ENCODE measurements at places on chromosomes 13 and 19. TPM values are rescaled to one million over a fixed set of nuclear protein-coding genes. Genes with fewer than 3 reads are reported as not detected.

- peaks cover 21% of the 10 kb centered on the region for H3K4me1 ChIP-seq
- no peak overlapping the region for H3K4me3 ChIP-seq
- H3K27me3 ChIP-seq, result no peaks in the 10 kb centered on the region
- DNase-seq, result no peak
- no peak overlapping the region for H3K27ac ChIP-seq
- peaks cover 31% of the 10 kb centered on the region for H3K36me3 ChIP-seq
These were observed 2.8 kb downstream of the IGFLR1 start for GRCh38 chr19:35739275-35740107.

- H3K4me3 ChIP-seq, result no peak overlapping the region
- peaks cover 5% of the 10 kb centered on the region for H3K36me3 ChIP-seq
- H3K27ac ChIP-seq, result no peak overlapping the region
- peaks cover 8% of the 10 kb centered on the region for H3K4me1 ChIP-seq
- peak; percentile 25 for DNase-seq
These were observed 80.0 kb upstream of the GPR183 start for GRCh38 chr13:99386911-99387788.

Gene FAM83E
- total RNA-seq, result not detected

DNA sequence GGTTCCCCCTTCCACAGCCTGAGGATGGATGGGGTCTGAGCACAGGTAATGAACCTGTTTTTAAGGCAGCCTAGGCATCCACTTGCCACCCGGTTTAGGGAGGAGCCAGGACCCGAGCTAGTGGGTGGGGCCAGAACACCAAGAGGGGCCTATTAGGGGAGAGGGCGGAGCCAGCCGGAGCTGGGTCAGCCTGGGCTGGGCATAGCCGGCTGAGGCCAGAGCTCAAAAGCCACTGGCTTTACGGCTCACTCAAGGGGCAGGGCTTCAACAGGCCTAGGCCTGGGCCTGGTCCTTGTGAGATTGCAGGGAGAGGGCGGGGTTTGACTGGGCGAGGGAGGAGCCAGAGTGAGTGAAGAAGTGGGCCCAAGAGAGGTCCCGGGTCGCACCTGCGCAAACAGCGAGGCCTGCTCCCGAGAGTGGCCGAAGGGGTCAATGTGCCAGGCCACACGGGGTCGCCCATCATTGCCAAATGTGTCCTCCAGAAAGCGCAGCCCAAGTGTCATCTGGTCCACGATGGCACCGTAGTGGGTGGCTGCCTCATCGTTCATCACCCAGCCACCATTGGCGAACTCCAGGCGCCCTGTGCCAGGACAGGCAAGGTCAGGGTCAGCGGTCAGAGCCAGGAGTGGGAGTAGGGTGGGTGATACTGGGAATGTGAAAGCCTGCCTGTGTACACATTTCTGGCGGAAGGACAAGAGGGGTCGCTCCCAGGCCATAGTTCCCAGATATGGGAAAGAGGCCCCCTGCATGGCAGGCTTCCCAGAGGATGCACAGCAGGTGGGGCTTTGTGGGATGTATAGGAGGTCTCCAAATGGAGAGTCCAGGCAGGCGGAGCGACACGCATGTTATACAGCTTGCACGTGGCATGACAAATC is 1.9 kb downstream of the MAN2B1 start:
- no peak for DNase-seq
- no peak overlapping the region for H3K27ac ChIP-seq
- H3K36me3 ChIP-seq, result peaks cover 20% of the 10 kb centered on the region
- peaks cover 26% of the 10 kb centered on the region for H3K4me1 ChIP-seq
- H3K4me3 ChIP-seq, result no peak overlapping the region

Gene FLT3LG
- 6.4 TPM for total RNA-seq

- H3K4me1 ChIP-seq, result no peaks in the 10 kb centered on the region
- no peaks in the 10 kb centered on the region for H3K36me3 ChIP-seq
- H3K27me3 ChIP-seq, result no peaks in the 10 kb centered on the region
- H3K4me3 ChIP-seq, result no peak overlapping the region
These were observed 26.5 kb upstream of the FOXO1 start for GRCh38 chr13:40692946-40693345.

GRCh38 chr13:29500386-29500785 is 95.1 kb downstream of the SLC7A1 start:
- DNase-seq, result no peak
- no peaks in the 10 kb centered on the region for H3K36me3 ChIP-seq
- H3K4me3 ChIP-seq, result no peak overlapping the region
- H3K27ac ChIP-seq, result no peak overlapping the region
- H3K27me3 ChIP-seq, result no peaks in the 10 kb centered on the region

Gene ANGPTL8
- 3.4 TPM for total RNA-seq

DNA sequence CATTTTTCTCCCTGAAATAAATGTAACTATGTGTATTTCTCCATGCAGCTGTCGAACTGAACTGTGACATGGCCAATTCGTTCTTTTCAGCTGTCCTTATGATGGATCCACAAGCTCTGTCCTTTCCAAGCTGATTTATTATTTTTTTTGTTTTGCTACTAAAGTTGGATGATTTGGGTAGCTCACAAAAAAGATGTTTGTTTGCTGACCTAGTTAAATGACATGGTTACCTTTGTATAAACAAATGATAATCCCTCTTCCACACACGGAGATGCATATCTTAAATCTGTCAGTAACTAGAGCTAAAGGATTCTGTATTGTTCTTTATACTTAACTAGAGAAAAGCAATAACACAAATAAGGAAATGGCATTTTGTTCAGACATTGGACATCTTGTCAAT is 884.3 kb upstream of the PCDH20 start:
- H3K27me3 ChIP-seq, result no peaks in the 10 kb centered on the region
- no peaks in the 10 kb centered on the region for H3K36me3 ChIP-seq
- no peak overlapping the region for H3K27ac ChIP-seq
- no peaks in the 10 kb centered on the region for H3K4me1 ChIP-seq
- DNase-seq, result no peak

Gene ERICH4
- total RNA-seq, result not detected

- peak; percentile 21 for DNase-seq
- peaks cover 15% of the 10 kb centered on the region for H3K4me1 ChIP-seq
- peak overlapping the region; percentile 71 for H3K4me3 ChIP-seq
- H3K36me3 ChIP-seq, result peaks cover under 1% of the 10 kb centered on the region
These were observed 926 bp downstream of the ZNF587 start for GRCh38 chr19:57850553-57851017.

Gene PLK5
- total RNA-seq, result not detected

DNA sequence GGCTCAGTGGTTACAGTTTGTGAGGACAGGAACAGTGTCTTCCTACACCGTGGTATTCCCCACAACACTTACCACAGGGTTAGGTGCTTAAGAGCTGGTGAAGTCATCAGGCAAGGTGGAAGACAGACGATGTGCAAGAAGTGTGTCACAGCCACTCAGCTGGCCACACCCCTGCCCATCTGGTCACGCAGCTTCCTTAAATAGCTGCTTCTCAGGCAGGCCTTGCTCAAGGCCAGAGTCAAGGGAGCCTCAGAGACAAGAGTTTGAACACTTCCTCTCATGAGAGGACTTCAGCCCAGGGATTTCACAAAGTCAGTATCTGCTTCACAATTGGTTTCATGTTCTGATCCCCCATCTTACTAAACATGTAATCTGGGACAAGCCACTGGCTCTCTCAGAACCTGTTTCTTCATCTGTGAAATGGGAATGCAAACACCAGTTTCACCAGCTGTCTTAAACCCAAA is 80.3 kb upstream of the FRY start:
- H3K4me3 ChIP-seq, result no peak overlapping the region
- no peaks in the 10 kb centered on the region for H3K36me3 ChIP-seq
- no peaks in the 10 kb centered on the region for H3K27me3 ChIP-seq
- no peak overlapping the region for H3K27ac ChIP-seq

DNA sequence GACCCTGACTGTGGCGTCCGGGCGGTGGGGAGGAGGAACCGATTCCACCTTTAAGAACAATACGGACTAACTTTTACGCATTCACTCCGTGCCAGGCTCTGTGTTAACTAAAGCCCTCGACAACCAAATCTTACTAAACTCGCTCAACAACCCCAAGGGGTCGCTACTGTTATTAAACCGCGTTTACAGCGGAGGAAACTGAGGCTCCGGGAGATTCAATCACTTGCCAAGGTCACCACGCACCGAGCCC is 1.2 kb downstream of the SAMD1 start:
- no peaks in the 10 kb centered on the region for H3K4me1 ChIP-seq
- H3K4me3 ChIP-seq, result no peak overlapping the region
- H3K36me3 ChIP-seq, result no peaks in the 10 kb centered on the region
- no peaks in the 10 kb centered on the region for H3K27me3 ChIP-seq
- no peak for DNase-seq

Gene THSD8
- not detected for total RNA-seq

DNA sequence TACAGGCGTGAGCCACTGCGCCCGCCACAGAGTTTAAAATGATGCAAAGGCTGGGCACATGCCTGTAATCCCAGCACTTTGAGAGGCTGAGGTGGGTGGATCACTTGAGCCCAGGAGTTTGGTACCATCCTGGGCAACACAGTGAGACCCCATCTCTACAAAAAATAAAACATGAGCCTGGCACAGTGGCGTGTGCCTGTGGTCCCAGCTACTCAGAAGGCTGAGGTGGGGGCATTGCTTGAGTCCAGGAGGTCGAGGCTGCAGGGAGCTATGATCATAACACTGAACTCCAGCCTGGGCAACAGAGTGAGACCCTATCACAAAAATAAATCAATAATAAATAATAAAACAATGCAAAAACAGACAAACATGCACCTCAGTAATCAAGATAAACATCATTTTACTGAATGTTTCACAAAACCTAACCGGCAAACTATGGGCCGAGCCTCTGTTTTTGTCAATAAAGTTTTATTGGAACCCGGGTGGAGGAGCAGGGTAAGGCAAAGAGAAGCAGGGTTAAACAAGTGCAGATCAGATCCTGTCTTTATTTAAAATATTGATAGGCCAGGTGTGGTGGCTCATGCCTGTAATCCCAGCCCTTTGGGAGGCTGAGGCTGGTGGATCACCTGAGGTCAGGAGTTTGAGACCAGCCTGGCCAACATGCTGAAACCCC is 2.0 kb upstream of the PEAK3 start:
- H3K4me1 ChIP-seq, result no peaks in the 10 kb centered on the region
- no peak overlapping the region for H3K27ac ChIP-seq
- no peak for DNase-seq
- no peak overlapping the region for H3K4me3 ChIP-seq

GRCh38 chr19:34172661-34173192 is 423 bp downstream of the LSM14A start:
- DNase-seq, result no peak
- peak overlapping the region; percentile 100 for H3K27ac ChIP-seq
- peaks cover 51% of the 10 kb centered on the region for H3K4me1 ChIP-seq
- H3K36me3 ChIP-seq, result no peaks in the 10 kb centered on the region
- no peaks in the 10 kb centered on the region for H3K27me3 ChIP-seq

GRCh38 chr19:8215783-8216182 is 6.6 kb downstream of the CERS4 start:
- no peak for DNase-seq
- H3K27ac ChIP-seq, result no peak overlapping the region
- H3K4me1 ChIP-seq, result peaks cover 63% of the 10 kb centered on the region

- no peaks in the 10 kb centered on the region for H3K27me3 ChIP-seq
- peaks cover 37% of the 10 kb centered on the region for H3K4me1 ChIP-seq
- peak within 1 kb of the TSS; percentile 88 for H3K4me3 ChIP-seq
- DNase-seq, result peak; percentile 99
- peaks cover 16% of the 10 kb centered on the region for H3K36me3 ChIP-seq
These were observed at the start of gene POLR2E for GRCh38 chr19:1094978-1095701. TSS of gene POLR2E (minus strand) at chr19:1095375. CDS start at chr19:1095315, 60 bp downstream.

GRCh38 chr13:110376120-110376519 is 69.0 kb downstream of the COL4A2 start:
- H3K27me3 ChIP-seq, result no peaks in the 10 kb centered on the region
- peak overlapping the region; percentile 95 for H3K27ac ChIP-seq
- no peaks in the 10 kb centered on the region for H3K36me3 ChIP-seq
- peaks cover 60% of the 10 kb centered on the region for H3K4me1 ChIP-seq
- no peak overlapping the region for H3K4me3 ChIP-seq

DNA sequence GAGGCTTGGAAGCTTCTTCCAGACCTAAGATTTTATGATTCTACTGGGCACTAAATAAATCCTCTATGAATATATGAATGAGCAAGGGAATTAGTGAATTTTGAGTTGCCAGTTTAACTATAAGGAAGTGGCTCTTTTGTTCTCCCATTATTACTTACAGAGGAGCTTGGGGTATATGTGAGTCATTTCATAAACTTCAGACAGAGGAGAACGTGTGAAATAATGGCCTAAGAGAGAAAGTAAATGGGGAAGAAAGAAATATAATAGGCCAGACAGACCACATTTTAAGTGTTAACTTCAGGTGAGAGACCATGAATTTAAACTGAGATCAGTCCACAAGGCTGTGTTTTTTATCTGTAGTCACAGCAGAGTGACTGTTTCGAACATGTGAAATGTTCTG is 570.9 kb downstream of the GPC6 start:
- no peaks in the 10 kb centered on the region for H3K4me1 ChIP-seq
- H3K27me3 ChIP-seq, result no peaks in the 10 kb centered on the region
- H3K27ac ChIP-seq, result no peak overlapping the region

GRCh38 chr13:33123066-33123859 is 107.0 kb downstream of the KL start:
- peaks cover 59% of the 10 kb centered on the region for H3K4me1 ChIP-seq
- no peaks in the 10 kb centered on the region for H3K27me3 ChIP-seq
- DNase-seq, result peak; percentile 75
- peaks cover under 1% of the 10 kb centered on the region for H3K36me3 ChIP-seq

Gene ICAM5
- not detected for total RNA-seq

- no peaks in the 10 kb centered on the region for H3K4me1 ChIP-seq
- H3K36me3 ChIP-seq, result no peaks in the 10 kb centered on the region
- no peaks in the 10 kb centered on the region for H3K27me3 ChIP-seq
- DNase-seq, result no peak
- H3K4me3 ChIP-seq, result no peak overlapping the region
- H3K27ac ChIP-seq, result no peak overlapping the region
These were observed 6.4 kb upstream of the F7 start for GRCh38 chr13:113099142-113099541.

GRCh38 chr19:41939861-41940730 is 11.8 kb upstream of the ERFL start:
- peaks cover 27% of the 10 kb centered on the region for H3K27me3 ChIP-seq
- H3K27ac ChIP-seq, result no peak overlapping the region
- H3K4me3 ChIP-seq, result peak overlapping the region; percentile 28
- no peaks in the 10 kb centered on the region for H3K36me3 ChIP-seq
- H3K4me1 ChIP-seq, result peaks cover 9% of the 10 kb centered on the region

GRCh38 chr13:110354123-110354627 is 47.1 kb downstream of the COL4A2 start:
- H3K27ac ChIP-seq, result peak overlapping the region; percentile 62
- H3K36me3 ChIP-seq, result peaks cover 5% of the 10 kb centered on the region
- DNase-seq, result no peak

Gene CBY2
- 0.27 TPM for total RNA-seq

Gene MTUS2
- 1.5 TPM for total RNA-seq

DNA sequence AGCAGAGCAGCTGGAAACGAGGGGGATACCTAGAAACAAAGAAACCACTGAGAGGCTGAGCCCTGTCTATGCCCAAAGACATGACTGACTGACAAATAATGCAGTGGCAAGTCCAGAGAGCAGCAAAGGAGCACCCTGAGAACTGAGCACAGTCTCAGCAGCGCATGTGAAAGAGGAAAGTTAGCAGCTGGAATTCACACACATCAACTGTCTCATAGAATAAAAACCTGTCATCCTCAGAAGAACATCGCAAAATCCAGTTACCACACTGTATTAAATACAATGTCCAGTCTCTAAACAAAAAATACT is 24.1 kb upstream of the DLEU7 start:
- no peak overlapping the region for H3K4me3 ChIP-seq
- DNase-seq, result no peak
- H3K27ac ChIP-seq, result no peak overlapping the region
- no peaks in the 10 kb centered on the region for H3K36me3 ChIP-seq

Gene MUC16
- 0.94 TPM for total RNA-seq
